Upper lobe of right lung (tissue), 1 donor: ENCODE measurements at places on chromosomes 5 and 9. TPM values are rescaled to one million over a fixed set of nuclear protein-coding genes. Genes with fewer than 3 reads are reported as not detected.

Gene CTXN3
- not detected for total RNA-seq

Gene CDKN2A
- 5.1 TPM for total RNA-seq

Gene FOXD4L6
- not detected for total RNA-seq

Gene PCDHA1
- not detected for total RNA-seq

Gene CTSV
- 0.43 TPM for total RNA-seq

Gene SPINK1
- total RNA-seq: not detected

Gene GPX3
- total RNA-seq: 1,259 TPM

Gene TXN
- total RNA-seq: 178 TPM

Gene FOXD4L3
- not detected for total RNA-seq

Gene LYRM7
- 6.0 TPM for total RNA-seq

Gene ANGPTL2
- 19.4 TPM for total RNA-seq

Gene RNF180
- 14.0 TPM for total RNA-seq
